Amygdala (tissue), 56 donors: ENCODE measurements at places on chromosomes 7 and 10.

GRCh38 chr10:63720676-63721075 is 199.5 kb downstream of the REEP3 start:
- no peak for DNase-seq

DNA sequence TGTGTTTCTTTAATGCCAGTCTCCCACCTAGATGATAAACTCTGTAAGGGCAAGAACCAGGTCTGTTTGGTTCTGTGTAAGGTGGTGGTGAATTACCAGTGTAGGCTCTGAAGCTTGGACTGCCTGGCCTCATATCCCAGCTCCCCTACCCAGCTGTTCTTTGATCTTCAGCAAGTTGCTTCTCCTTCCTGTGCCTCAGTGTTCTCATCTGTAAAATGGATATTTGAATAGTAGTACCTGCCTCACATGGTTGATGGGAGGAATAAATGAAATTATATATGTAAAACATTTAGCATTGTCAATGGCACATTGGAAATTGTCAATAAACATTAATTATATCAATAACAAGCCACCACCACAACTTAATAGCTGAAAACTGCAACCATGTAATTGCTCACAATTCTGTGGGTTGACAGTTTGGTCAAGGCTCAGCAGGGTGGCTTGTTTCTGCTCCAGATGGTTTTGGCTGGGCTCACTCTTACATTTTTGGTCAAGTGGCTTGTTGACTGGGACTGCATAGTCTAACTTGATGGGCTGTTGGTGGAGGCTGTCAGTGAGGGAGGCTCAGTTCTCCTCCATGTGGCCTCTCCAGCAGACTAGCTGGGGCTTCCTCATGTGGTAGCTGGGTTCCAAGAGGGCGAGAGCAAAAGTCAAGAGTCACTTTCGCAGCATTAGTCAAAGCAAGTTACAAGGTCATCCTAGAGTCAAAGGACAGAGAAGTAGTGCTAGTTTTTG is 84.5 kb upstream of the DUSP5 start:
- no peak for DNase-seq

GRCh38 chr7:30279653-30279904 is 4.8 kb upstream of the ZNRF2 start:
- DNase-seq, result no peak

DNA sequence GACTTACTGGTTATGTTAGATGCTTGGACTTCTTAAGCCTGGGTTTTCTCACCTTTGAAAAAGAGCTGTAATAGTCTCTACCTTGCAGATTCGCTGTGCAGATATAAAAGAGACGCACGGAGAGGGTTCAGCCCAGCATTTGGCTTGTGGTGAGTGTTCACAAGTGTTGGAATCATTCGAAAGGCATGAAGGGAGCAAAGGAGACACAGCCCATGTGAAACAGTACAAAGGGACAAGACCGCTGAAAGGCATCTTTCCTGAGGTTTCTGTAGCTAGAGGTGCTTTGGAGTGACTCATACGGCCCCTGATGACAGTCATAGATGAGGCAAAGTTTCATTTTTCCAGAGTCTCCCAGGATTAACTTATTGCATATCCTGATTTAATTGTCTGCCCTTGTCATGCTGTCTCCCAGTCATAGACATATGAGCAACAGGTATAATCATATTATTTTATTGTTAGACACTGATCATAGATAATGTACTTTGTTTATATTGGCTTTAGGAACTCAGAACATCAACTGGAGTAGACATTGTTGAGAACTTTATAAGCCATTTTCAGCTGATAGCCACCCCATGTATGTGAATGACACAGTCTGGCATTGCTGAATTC is 171.1 kb downstream of the ADRA2A start:
- no peak for DNase-seq

DNA sequence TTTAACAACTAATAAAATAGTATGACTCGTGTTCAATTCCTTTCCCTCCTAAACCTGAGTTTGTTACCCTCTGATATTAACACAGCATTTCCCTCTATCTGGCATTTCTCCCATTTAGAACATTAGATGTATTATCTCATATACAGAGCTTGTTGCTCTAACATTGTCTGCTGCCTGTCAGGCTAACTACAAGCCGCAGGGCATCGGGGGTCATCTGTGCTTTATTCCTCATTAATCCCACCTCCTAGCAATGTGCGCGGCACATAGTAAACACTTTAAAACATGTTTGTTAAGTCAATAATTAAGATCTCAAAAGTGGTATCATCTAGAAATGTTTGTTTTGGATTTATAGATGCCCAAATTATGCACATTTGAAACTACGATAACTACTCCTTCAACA is 52.9 kb upstream of the NEBL start:
- no peak for DNase-seq

DNA sequence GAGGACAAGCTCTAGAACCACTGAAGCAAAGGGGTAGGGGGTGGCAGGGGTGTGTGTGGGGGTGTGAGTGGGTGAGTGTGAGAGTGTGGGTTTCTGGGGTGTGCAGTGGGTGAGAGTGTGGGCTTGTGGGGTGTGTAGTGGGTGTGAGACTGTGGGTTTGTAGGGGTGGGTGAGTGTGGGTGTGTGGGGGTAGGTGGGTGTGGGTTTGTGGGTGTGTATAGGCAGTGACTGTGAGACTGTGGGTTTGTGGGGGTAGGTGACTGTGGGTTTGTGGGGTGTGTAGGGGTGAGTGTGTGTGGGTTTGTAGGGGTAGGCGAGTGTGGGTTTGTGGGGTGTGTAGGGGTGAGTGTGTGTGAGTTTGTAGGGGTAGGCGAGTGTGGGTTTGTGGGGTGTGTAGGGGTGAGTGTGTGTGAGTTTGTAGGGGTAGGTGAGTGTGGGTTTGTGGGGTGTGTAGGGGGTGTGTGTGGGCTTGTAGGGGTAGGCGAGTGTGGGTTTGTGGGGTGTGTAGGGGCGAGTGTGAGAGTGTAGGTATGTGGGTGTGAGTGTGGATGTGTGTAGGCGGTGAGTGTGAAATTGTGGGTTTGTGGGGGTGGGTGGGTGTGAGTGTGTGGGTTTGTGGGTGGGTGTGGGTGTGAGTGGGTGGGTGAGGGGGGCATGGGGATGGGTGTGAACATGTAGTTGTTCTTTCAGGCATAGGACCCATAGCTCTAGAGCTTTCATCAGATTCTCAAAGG is 8.8 kb downstream of the NOS3 start:
- no peak for DNase-seq
